Caki2 (cell line): ENCODE measurements at places on chromosomes 5 and 9. TPM values are rescaled to one million over a fixed set of nuclear protein-coding genes. Genes with fewer than 3 reads are reported as not detected.

FOXD4L4 gene
- not detected in 2 replicates for total RNA-seq

FOXD4 gene
- not detected in 2 replicates for total RNA-seq

HAVCR2 gene
- not detected in 2 replicates for total RNA-seq

VLDLR gene
- total RNA-seq: 19.2 and 26.6 TPM in 2 replicates

CARTPT gene
- not detected in 2 replicates for total RNA-seq

SLC25A2 gene
- total RNA-seq: not detected in 2 replicates

GRCh38 chr5:34570721-34571676 is 85.1 kb upstream of the RAI14 start:
- DNase-seq: no peak

DNA sequence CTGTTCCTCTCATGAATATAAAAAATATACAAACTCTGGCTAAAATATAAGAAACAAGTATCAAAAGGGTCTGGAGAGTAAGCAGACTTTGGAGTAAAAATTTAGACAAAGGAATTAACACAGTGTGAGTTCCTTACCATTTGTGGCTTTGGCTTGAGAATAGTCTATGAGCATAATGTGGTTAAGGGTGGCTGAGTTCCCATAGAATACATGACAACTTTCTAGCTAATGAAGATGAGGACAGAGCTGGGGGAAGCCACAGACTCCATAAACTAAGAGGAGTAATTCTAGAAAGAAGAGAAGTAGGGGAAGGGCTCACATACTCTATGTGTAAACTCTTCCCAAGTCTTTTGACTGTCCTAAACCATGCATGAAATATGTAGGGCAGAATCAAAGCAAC is 79.4 kb downstream of the CAAP1 start:
- no peak for DNase-seq

DNA sequence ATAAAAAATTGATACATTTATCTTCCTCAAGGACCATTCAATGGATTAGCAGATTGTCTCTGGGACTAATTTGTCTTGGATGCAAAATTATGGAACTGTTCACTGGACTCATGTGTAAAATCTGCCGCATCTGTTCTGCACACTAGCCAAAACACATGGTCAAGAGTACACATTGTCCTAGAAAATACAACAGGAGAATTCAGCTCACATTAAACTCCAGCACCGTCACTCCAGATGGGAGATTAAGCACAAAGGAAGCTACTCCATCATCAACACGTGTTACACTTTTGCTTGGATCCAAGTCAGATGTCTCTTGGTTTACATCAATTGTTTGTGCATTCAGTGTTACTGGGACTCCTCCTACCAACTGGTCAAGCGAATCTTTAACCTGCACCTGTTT is 28.8 kb downstream of the C5 start:
- no peak for DNase-seq

DNA sequence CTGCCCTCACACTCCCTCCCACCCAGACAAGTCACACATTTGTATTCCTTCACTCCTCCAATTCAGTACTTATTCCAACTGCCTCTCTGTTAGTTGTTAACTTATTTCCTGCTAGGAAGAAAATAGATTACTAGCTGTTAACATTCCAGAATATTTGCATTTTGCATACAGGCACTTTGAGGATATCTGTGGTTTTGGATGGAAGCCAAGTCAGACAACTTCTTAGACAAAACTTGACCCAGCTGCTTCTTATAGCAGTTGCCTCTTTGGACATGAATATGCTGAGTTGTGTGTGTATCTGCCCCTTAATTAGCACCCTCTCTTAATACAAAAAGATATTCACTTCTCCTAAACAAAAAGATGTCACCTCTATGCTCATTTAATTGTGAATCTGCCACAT is 1280.6 kb upstream of the ACO1 start:
- peak; percentile 54 for DNase-seq

DNA sequence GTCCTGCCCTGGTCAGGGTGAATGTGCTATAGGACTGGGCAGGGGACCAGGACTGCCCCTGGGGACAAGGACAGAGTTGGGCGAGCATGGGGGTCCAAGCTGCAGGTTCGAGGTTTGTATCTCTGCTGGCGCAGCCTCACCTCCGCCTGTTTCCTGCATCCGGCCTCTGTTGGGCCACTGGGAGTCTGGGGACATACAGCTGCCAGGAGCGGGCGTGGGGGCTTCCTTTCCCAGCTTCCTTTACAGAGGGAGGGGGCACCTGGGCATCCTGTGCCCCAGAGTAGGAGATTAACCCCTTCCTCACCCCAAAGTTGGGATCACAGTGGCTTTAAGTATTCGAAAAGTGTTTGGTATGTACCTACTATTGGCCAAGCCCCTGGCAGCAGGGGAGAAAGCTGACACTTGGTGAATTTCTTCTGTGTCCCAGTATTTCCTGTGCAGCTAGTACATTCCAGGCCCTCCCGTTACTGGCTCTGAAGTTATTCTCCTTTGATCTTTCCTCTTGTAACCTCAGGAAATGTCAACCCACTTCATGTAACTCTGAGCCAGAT is 19.0 kb downstream of the OLFML2A start:
- no peak for DNase-seq

DNA sequence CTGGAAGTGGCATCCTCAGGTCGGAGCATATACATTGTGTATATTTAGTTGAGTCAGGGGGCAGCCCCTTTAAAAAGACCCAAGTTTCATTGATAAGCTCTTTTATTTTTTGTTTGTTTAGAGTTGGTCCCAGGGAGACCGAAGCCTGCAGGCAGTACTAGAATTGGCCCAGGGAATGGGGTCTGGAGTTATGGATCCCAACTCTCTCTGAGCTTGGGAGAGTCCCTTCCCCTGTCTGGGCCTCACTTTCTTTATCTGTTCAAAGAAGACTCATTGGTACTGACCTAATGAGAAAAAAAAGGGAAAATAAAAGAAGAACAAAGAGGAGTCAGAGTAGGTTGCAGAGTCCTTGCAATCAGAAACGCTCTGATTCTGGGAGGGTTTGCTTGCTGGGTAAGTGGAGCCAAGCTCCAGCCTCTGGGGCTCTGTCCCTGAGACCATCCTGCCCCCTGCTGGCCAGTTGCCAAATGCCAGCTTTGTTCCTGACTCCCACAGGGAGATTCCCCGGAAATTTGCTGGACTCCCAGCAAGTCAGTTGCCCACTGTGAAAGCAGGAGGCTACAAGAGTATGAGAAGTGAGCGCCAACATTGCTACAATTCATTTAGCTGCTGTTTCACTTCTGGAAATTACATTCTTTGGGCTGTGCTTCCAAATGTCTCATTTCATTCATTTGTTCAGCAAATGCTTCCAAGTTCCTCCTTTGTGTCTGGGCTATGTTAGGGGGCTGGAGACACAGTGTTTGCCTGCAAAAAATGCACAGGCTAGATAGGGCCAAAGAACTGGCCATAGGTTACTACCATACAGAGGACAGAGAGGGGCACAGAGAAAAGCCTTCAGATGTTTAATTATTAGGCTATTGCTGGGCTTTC is 156.2 kb downstream of the MELK start:
- DNase-seq: peak; percentile 26

- DNase-seq: no peak
Measured at GRCh38 chr5:93592883-93593282, 9.9 kb downstream of the NR2F1 start.

GRCh38 chr9:4317681-4318080 is 17.8 kb upstream of the GLIS3 start:
- no peak for DNase-seq

DNA sequence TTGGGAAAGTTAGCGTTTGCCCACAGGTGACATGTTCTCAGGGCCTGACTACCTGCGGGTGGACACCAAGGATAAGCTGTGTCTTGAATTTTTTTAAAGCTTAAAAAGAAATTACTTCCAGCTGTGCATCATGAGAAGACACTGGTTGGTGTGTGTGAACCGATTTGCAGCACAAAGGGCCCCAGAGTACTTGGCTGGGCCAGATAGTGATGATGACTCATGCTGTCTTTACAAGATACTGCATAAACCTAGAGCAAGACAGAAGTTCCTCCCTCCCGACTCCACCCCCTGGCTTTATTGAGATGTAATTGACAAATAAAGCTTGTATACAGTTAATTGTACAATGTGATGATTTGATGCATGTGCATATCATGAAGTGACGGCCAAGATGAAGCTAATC is 212.8 kb downstream of the NXNL2 start:
- DNase-seq: peak; percentile 34

DNA sequence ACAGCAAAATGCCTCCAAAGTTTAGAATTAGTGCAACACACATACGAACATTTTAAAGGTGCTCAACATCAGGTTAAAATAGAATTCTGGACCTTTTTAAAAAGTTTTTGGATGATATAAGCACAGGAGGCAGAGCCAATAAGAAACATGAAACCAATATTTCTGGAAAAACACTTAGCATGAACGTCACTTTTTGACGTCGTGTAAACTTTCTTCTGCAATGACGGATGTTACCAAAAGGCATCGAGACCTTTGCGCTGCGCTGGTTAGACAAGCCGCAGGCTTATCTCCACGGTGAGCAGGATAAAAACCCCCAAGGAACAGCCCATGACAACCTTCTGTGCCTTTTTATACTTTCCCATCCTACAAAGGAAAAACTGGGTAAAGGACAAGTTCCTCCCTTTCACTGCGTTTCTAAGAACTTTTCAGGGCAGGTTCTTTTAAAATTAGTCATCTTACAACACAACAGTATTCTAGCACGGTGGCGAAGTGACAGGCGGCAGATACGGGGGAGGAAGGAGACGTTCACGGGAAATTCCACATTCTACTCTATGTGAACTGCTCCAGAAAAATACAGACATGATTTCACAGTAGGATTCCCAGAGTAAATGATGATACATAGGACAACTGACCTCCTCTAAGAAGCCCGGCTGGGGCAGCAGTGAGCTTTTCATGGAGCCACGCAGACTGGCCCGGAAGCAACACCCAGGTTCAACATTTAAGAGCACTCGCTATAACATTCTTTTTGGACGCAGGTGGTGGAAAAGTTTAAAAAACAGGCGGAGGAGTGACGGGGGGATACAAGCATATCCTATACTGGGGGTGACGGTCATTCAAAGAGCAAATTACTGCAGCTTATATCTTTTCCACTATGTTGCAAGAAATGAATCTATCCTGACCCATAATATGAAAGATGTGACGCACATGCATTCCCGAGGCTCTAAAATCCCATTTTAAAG is 52.4 kb downstream of the USP20 start:
- peak; percentile 54 for DNase-seq

DNA sequence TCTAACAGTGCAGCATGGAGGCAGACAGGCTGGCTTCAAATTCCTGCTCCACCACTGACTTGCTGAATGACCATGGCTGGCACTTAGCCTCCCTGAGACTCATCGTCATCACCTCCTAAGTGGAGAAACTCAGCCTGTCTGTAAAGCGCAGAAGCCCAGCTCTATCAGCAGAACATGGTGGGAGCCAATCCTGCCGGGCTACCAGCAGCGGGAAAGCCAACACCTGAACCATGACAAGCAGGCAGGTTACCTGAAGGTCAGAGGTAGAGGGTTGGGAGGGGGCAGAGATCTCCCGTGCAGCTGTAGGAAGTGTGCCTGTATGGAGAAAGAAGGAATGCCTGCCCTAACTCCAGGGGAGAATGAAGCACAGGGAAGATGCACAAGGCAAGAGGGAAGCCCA is 72.6 kb upstream of the LRRTM2 start:
- no peak for DNase-seq

DNA sequence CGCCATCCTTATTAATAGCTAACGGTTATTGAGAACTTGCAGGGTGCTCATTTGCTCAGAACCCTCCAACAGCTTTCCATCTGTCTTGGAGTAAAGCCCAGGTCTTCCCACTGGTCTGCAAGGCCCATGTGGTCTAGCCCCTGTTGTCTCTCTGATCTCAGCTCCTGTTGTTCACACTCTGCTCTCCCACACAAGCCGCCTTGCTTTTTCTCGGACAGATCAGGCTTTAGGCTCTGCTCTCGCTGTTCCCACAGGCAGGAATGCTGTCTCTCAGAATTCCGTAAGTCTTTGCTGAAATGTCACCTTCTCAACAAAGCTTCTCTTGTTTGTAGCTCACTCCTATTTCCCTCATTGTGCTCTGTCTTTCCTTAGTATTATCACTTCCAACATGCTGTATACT is 34.3 kb downstream of the GPR107 start:
- DNase-seq: no peak

DNA sequence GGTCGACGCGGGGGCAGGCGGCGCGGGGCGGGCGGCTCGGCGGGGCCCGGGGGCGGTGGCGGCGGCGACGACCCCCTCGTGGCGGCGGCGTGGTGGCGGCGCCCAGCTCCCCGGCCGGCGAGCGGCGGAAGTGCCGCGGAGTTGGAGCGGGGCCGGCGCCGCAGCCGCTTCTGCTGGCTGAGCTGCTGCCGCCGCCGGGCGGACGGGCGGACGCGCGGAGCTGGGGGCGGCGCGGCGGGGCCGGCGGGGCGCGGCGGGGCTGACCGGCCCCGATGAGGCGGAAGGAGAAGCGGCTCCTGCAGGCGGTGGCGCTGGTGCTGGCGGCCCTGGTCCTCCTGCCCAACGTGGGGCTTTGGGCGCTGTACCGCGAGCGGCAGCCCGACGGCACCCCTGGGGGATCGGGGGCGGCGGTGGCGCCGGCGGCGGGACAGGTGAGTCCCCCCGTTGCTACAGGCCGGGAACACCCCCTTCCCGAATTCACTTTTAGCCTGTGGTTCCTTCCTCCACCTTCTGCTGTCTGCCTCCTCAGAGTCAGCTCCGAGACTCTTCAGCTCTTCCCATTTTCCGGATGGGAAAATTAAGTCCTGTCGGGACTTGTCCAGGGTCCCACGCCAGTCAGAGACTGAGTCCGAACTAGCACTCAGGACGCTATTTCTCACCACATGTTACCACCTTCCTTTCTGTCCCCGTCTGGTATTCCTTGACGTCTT is at the start of gene GALNT10:
GALNT10 (plus strand) TSS at position 139 of the 710 bp plus-strand sequence; CDS start at position 273, 134 bp downstream.
- DNase-seq: peak; percentile 16

GRCh38 chr9:95124582-95125367 is 192.7 kb downstream of the FANCC start:
- no peak for DNase-seq

- no peak for DNase-seq
Measured at GRCh38 chr9:137531099-137531765, 19.0 kb downstream of the PNPLA7 start.

DNA sequence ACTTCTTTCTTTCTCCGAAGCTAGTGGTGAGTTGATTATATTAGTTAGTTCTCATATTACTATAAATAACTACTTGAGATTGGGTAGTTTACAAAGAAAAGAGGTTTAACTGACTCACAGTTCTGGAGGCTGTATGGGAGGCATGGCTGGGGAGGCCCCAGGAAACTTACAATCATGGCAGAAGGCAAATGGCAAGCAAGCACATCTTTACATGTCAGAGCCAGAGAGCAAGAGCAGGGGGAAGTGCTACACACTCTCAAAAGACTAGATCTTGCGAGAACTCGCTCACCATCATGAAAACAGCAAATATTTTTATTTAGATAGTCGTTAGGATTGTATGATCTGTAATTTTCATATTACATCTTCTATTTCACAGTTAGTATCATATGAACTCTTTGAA is 711.2 kb downstream of the PTPRD start:
- DNase-seq: no peak
